ENCODE measurements at places on chromosomes 5 and 9. TPM values are rescaled to one million over a fixed set of nuclear protein-coding genes. Genes with fewer than 3 reads are reported as not detected.

MCTP1 gene
- 14.9 TPM for total RNA-seq

FLT4 gene
- total RNA-seq = 0.03 TPM

PCDHA1 gene
- 2.5 TPM for total RNA-seq

SLC9A3 gene
- not detected for total RNA-seq
